T1000 (cell line): ENCODE measurements at places on chromosomes 5 and 9.

DNA sequence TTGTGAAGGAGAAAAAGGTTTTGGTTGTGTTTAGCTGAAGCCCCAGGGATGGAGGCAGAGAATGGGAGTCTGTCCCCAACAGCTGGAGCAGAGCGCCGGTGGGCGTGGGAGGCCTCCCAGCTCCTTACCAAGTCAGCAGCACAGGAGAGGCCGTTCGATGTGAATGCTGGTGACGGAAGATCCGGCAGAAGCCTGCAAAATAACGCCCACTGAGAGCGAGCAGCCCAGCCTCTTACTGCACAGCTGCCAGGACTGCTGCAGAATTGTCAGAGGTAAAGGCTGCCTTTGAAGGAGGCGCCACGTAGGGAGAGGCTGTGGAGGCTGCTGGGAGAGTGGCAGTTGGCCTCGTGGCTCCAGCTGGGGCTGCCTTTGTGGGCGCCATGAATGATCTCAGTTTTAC is 26.2 kb downstream of the ANGPTL2 start:
- DNase-seq, result no peak

GRCh38 chr9:112764837-112765236 is 14.3 kb downstream of the SNX30 start:
- no peak for DNase-seq

DNA sequence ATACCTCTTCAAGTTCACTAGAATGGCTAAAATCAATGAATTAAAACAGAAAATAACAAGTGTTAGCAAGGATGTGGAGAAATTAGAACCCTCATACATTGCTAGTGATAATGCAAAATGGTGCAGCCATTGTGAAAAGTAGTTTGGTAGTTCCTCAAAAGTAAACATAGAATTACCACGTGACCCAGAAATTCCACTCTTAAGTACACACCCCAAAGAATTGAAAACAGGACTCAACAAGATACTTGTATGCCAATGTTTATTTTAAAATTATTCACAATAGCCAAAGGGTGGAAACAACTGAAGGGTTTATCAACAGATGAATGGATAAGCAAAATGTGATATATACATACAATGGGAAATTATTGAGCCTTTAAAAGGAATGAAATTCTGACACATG is 70.3 kb downstream of the BARX1 start:
- no peak for DNase-seq

DNA sequence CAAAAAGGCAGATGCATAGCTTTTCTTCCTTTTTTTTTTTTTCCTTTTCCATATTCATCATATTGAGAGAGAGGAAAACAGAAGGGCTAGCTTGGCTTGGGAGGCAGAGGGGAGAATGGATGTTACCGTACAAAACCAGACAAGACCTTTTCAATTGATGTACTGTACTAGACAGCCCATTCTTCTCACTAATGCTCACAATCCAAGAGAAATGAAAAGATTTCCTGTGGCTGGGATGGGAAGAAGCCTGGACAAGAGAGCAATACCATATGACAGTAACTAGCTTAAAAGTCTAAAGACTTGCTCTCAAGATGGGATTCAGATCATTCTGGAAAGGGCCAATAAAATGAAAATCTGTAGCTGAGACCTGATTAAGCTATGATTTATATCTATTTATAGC is 3.4 kb downstream of the CEMIP2 start:
- no peak for DNase-seq

GRCh38 chr5:24141046-24141445 is 503.7 kb downstream of the CDH10 start:
- no peak for DNase-seq

DNA sequence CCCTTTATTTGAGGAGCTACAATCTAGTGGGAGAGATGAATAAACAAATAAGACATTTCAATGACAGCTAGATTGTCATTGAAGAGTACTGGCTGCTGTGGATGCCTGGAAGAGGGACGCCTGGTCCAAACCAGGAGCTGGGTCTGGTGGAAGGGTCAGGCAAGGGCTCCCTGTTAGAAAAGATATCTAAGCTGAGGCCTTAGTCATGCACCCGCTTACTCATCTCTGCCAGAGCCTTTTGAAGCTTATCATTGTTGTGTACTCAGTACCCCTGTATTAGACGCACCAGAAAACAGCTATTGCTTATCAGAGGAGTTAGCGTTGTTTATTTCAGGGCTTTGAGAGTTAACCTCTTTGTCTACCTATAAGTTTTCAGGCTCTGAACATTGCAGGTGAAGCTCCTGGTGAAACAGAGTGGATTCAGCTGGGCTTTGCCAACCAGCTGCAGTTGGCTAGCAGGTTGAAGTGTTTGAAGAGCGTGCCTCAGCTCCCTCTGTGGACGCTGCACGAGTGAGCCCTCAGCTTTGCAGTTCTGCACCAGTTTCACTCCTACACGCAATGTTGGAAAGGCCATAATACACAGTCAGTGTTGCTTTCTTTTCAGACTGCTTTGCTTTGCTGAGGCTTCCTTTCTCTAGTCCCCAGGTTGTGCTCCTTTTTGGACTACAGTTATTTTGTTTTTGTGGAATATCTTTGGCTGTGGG is 5.6 kb upstream of the GPR151 start:
- DNase-seq, result no peak

DNA sequence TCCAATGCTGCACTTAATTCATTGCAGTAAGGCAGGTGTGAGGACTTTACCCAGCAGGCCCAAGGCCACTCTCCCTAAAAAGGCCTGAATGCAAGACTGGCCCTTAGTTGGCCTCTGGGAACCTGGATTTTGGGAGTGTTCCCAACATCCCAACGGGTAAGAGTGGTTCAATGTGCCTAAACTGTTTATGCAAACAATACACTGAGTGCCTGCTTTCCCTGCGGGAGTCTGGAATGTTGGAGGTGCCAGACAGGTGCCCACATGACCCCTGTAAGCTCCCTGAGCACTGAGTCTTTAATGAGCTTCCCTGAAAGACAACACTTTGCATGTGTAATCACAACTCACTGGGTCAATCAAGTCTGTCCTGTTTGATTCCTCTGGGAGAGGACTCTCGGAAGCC is 37.4 kb downstream of the NSUN2 start:
- DNase-seq, result no peak

DNA sequence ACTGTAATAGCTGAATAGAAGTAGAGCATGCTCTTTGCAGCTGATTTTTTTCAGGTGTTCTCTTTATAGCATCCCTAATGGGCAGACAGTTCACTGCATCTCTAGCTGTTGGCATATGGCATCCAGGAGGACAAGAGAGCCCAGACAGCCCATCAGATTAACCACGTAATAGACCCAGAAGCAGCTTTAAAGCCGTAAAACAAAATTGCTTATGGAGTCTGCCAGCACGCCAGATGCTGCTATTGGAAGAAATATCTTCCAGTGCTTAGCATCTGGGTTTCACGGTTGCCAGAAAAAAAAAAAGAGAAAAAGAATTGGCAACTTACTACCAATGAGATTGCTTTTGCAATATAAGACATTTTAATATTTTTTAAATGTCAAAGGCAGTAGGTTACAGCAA is 869.4 kb upstream of the NUDT12 start:
- no peak for DNase-seq

- DNase-seq, result no peak
These were observed 257.8 kb downstream of the PLK2 start for GRCh38 chr5:58201922-58202648.

DNA sequence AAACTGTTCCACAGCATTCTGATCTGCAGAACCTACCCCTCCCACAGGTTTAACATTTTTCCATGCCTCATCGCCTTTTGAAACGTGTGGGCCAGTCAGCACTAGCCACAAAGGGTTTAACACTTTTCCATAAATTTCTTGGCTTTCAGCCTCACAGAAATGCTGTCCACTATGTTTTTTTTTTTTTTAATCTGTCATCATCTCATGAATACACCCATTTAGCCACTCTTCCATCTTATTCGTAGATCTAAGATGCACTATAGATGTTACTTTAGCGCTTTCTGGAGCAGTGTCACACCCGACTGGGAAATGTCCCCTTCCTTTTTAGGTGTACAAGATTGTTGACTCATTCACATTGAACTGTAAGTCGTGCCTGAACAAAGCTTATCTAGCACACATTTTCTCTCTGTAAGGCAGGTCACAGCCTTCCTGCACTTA is 62.3 kb downstream of the GCNT1 start:
- no peak for DNase-seq

GRCh38 chr9:1152171-1152570 is 102.0 kb downstream of the DMRT2 start:
- no peak for DNase-seq

DNA sequence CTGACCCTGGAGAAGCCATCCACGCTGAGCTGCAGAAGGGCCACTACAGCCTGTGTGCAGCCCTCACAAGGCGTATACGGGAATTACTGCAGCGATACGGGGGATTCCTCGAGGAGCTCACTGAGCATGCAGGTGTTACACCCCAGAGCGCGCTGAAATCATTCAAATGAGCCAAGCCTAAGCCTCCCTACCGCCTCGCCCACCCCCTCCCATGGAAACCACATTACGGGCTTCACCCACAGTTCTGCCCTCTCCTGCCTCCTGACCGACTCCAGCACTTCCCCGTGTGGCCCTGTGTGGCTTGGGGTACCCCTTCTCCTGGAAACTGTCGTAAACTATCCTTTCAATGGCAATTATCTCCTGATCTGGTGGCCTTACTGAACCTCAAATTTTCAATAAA is 13.3 kb downstream of the SURF6 start:
- no peak for DNase-seq

DNA sequence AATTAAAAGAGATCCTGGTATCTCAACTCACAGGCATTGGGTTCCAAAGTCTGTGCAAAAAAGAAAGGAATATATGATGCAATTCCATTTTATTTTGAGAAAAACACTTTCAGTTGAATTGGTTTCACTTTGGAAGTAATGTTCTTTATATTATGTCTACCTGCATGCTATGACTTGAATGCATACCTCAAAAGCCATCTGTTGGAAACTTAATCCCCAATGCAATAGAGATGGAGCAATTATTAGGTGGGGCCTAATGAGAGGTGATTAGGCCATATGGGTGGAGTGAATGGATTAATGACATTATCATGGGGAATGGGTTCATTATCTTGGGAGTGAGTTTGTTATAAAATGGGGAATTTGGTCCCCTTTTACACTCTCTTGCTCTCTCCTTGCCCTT is 293.3 kb downstream of the CSNK1G3 start:
- DNase-seq, result no peak
